ENCODE measurements at places on chromosomes 16 and 17.

DNA sequence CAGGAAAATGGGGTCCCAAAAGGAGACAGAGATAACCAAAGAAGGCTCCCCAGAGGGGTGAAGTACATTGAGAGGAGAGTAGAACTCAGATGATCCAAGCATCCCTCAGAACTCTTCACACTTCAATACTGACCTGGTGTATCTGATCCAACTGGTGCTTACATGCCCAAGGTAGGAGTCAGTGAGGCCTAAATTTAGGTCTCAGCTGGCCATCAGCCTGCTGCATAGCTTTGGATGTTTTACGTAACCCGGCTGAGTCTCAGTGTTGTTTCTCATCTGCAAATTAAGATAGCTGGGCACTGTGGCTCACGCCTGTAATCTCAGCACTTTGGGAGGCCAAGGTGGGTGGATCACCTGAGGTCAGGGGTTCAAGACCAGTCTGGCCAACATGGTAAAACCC, 11.6 kb upstream of the GOSR2 start:
- no peak for DNase-seq

DNA sequence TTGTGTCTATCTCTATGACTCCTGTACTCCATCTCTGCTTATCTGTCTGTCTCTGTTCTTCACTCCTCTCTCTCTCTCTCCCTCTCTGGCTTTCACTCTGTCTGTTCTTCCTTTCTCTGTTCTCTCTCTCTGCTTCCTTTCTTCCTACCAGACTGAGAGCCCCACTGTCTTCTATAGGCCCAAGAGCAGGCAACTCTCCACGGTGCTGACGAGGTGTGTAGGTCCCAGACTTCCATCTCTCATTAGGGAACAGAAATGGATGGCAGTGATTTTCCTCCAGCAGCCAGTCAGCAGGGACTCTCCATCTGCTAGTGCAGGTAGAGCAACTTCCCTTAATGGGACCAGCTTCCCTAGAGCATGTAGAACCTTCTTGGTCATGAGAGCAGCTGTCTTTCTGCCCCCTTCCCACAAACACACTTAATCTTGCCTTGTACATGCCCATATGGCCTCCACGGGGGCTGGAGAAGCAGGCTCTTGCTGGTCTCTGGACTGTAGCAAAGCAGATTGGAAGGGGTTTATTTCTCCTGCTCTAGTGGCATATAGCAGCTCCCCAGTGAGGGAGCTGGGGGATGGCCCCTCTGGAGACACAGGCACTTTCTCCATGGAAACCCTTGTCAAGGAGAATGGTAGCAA, 47.8 kb upstream of the NLRP1 start:
- DNase-seq: no peak

GRCh38 chr16:83701494-83701893, 106.3 kb upstream of the HSBP1 start:
- peak; percentile 70 for DNase-seq

DNA sequence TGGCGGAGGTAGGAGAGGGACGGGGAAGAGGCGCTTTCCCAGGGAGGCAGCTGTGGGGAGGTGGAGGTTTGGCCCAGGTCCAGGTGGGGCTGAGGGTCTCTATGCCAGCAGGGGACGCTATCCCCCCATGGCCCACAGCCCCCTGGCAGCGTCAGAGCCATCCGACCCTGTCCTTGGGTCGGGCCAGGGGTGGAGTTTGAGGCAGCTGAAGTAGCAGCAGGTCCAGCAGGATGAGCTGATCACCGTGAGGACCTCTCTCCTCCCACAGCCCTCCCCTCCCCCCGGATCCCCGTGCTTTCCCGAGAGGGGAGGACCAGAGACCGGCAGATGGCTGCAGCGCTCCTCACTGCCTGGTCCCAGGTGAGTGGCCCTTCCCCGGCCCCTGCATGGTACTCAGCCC, 3.2 kb downstream of the ZNF205 start:
- DNase-seq: no peak

DNA sequence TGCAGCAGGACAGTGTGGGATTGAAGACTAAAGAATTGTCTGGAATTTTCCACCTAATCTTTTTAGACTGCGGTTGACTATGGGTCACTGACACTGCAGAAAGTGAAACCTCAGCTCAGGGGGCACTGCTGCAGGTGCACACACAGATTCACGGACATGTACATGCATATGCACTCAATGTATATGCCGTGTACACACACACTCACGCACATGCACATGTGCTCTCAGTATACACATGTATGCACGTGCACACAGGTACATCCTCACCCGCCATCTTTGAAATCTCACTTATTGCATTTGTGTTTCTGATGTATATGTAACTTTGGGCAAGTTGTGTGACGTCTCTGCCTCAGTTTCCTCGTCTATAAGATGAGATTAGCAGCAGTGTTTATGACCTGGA, 27.3 kb downstream of the CMIP start:
- no peak for DNase-seq

DNA sequence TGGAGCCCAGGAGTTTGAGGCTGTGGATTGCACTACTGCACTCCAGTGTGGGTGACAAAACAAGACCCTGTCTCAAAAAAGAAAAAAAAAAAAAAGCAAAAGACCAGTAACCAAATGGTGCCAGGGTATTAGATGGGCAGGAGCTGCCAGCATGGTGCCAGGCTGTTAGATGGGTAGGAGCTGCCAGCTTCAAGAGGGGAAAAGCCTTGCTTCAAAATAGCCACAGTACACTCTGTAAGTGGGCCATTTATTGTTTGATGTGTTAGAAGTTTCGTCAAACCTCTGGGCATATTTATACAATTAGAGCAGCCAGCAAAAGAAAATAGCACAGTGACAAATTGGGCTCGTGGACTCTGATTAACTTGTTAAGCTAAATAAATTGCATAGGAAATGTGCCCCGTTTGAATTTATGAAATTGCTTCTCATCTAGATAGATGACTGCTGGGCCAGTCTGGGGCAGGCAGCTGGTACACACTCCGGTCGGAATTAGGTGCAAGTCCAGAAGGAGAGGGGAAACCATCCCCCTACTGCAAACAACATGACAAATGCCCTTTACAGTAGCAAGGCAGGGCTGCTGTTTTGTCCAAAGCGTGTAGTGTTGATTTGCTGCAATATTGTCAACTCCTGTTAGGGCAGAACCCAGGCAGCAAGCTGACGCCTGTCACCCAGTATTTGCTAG, 126.3 kb upstream of the IRX3 start:
- DNase-seq: no peak

GRCh38 chr17:14396547-14396946, 95.7 kb downstream of the HS3ST3B1 start:
- DNase-seq: no peak

- no peak for DNase-seq
These were observed 13.9 kb upstream of the KIFC3 start for GRCh38 chr16:57815987-57816745.

- DNase-seq: no peak
These were observed 17.2 kb upstream of the TAT start for GRCh38 chr16:71594000-71594646.

GRCh38 chr17:75639327-75639726, 6.1 kb downstream of the SMIM5 start:
- no peak for DNase-seq

DNA sequence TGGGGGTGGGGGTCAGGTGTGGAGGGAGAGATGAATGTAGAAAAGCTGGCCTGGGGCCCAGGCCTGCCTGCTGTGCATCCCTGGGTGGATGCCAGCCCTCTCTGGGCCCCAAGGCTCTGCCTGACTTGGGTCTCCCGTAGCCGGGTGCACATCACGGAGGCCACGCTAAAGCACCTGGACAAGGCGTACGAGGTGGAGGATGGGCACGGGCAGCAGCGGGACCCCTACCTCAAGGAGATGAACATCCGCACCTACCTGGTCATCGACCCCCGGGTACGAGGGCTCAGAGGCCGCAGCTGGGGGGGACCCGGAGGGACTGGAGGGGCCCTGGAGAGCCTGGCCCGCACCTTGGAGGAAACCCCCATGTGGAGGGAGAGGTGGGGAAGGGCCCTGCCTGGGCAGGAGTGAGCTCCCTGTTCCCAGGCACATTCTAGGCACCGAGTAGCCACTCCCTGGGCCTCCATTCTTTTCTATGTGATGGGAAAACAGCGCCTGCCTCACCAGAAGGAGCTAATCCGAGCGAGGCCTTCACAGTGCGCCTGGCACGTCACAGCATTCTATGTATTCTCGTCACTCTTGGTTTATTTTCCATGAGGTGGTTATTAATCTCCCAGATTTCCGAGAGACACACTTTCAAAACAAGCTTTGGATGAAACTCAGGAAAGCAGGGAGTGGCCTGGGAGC, 34.7 kb downstream of the ADCY7 start:
- DNase-seq: no peak

GRCh38 chr17:78679495-78680395, 102.3 kb downstream of the CYTH1 start:
- DNase-seq: no peak

GRCh38 chr16:58421529-58421928, 29.3 kb downstream of the GINS3 start:
- no peak for DNase-seq

DNA sequence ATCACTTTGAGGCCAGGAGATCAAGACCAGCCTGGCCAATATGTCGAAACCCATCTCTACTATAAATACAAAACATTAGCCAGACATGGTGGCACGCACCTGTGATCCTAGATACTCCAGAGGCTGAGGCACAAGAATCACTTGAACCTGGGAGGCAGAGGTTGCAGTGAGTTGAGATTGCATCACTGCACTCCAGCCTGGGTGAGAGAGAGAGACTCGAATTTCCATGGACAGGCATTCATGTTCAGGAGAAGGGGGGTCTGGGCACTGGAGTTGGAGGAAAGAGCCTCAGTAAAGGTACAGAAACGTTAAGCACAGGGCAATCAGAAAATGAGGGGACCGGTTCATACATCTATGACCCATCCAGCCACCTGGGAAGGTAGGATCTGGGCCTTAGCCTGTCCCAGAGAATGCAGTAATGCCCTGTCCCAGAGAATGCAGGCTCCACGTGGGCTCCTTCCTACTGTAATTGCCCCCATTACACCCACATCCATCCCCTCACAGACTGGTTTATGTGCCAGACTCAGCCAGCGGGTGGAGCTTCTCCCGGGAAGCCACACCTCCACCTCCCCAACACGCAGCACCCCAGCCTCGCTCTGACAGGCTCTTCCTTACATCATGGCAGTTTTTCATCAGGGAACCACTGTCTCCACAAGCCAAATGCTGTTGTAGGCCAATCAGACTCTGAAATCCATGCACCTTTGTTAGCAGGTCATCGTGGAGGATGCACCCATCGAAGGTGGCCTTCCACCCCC, 21.6 kb upstream of the ARL4D start:
- no peak for DNase-seq

- DNase-seq: no peak
These were observed 150.8 kb downstream of the SNX11 start for GRCh38 chr17:48258331-48258730.

DNA sequence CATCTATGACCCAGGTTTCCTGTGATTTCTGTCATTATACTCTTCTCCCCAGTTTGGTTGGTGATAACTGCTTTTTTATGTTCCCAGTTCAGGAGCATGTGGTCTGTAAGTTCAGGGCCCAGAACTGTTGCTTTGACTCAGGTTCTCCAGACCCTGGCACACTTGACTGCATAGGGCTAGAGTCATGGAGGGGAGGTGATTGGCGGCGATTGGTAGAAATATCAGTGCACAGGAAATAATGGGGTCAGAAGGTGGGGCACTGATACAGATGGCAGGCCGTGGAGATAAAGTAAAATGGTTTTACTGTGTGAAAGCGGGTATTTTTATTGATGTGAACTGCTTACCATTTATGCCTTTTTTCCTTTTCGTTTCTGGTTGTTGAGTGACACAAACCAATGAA, 28.7 kb downstream of the TAC4 start:
- no peak for DNase-seq

GRCh38 chr17:59693582-59693981, 13.6 kb downstream of the PTRH2 start:
- no peak for DNase-seq

DNA sequence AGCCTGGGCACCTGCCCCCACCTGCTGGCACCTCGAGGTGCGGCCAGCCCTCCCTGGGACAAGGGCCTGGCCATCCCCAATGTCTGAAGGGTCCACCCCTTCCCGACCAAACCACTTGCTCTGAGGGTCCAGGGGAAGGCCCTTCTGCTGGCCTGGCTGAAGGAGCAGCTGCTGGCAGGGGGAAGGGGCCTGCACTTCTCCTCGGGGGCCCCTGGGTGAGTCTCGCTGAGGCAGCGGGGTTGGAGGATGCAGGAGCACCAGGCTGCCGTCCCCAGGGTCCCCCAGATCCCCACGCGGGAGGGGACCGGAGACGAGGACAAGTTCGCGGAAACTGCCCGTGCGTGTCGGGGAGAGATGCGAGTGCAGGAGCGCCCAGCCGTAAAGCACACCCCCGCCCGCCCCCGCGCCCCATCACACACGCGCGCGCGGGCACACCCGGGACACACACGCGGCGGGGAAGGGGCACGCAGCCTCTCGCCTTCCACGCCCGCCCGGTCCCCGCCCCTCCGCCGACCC, 725 bp upstream of the CACNA1H start:
- peak; percentile 51 for DNase-seq

DNA sequence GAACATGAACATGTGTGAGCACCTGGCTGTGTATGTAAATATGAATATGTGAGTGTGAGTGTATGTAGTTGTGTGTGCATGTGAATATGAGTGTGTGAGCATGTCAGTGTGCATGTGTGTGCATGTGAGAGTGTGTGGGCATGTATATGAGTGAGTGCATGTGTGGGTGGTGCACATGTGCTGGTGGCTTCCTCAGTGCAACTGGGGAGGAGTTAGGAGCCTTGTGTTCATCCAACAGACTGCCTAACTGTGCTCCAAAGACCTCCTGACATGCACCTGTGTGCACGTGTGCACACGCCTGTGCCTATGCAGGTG, 1.4 kb downstream of the TMEM235 start:
- DNase-seq: no peak

DNA sequence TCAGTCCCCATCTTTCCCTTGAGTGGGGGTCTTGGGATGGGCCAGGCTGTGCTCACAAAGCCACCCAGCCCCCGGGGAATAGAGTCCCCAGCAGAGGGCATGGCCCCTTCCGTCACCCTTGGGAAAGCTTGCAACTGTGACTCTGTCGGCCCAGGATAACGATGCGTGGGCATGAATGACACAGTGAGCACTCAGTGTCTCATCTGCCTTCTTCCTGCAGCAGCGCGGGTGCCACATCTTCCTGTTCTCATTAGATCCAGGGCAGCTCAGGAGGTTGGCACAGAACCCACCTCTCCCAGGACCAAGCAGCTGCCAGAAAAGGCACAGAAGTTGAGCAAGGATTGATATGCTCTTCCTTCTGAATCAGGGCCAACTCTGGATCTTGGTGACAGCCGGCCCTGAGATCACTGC, 84.7 kb downstream of the MRC2 start:
- no peak for DNase-seq

DNA sequence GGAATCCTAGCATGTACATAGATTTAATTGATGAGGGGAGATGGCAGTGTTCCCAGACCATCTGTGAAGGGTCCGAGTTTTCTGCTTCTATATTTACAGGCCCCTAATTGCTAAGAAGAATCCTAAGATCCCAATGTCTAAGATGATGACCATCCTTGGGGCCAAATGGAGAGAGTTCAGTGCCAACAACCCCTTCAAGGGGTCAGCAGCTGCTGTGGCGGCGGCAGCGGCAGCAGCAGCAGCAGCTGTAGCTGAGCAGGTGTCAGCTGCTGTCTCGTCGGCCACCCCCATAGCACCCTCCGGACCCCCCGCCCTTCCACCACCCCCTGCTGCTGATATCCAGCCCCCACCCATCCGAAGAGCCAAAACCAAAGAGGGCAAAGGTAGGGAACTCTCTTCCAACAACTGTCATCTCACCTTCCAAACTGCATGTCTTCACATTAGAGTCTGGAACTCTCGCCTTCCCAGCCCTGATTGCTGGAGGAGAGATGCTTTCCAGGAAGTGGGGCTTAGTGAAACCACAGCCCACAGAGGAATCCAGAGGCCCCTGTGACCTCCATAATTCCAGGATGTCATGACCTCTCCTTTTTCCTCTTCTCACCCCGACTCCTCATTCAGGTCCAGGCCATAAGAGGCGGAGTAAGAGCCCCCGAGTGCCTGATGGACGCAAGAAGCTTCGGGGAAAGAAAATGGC, 4.7 kb downstream of the CHD3 start:
- DNase-seq: no peak

Data from neuronal stem cell (in vitro differentiated cells).